ENCODE measurements at places on chromosomes 7 and 10.

DNA sequence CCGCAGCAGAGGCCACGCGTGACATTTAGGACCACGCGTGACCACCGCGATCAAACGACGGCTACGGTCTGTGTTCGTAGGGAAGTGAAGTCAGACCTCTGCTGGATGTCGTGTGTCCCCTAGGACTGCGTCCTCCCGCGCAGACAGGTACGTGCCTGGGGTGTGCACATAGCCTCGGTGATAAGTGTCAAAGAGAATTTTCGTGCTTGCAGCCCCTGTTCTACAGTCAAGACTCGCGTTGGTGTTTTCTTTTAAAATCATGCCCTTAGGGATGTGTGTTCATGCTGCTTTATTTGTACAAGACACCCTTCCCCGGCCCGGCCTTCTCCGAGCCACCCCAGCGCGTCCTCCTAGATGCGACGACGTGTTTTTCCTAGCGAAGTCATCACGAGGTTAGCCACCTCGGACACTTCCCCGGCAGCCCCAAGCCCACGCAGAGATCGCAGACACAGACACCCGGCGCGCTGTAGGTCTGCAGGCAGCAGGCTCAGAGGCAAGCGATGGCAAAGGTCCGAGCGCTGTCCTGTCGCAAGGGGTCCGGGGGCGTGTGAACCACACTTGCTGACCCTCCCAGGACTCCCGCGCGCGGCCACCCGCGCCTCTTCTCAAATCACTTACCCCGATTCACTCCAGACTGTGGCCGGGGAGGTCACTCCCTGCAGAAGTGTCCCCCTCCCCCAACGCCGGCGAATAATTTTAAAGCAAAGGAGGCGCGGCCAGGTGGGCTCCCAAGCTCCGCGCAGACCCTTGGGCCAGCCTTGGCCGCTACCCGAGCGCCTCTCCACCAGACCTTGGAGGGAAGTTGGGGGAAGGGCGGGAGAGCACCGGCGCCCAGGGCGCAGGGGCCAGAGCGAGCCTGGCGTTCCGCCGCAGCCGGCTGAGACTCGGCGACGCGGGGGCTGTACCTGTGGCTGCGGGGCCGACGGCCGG is 552 bp downstream of the MKX start:
- DNase-seq, result peak; percentile 4

DNA sequence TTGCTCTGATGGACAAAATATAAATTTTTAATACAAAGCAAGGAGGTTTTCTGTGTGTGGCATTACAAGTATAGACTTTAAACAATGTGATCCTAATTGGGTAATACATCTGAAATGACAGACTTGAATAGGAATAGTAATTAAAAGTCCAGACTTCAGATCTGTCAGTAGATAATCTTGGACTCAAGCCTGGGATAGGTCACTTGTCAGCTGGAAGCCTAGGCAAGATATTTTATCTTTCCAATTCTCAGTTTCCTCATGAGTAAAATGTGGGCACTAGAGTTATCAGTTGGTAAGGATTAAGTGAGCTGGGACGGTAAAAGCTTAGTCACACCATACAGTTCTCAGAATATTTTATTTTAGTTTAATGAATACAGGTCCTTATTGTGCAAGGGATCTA is 10.4 kb upstream of the ZMYND11 start:
- no peak for DNase-seq

GRCh38 chr7:130356121-130356875 is 11.7 kb downstream of the CPA5 start:
- peak; percentile 97 for DNase-seq

- peak; percentile 79 for DNase-seq
Observed at GRCh38 chr7:116097365-116098009, 66.9 kb upstream of the TFEC start.

DNA sequence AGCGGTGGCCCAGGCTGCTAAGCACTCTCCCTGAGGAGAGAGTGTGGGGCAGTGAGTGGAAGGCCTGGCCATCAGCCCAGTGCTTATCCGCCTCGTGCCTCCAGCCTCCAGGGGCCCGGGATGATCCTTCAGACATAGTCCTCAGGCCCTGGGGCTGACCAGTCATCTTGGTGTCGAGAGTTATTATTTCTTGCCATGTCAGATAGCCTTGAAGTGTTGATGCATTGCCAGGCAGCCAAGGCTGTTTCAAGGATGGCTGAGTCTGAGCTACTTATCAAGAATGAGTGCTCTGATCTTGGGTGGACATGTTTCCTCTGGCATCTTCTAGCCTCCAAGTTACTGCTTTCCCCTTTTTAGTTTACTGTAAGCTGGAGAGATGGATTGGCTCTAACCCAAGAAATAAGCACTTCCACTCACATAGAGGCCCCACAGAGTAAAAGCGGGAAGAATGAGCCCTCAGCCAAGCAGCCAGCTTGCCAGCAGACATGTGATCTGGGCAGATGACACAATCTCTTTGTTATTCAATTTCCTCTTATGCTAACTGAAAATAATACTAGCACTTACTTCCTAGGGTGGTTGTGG is 136.5 kb upstream of the NAMPT start:
- peak; percentile 74 for DNase-seq

DNA sequence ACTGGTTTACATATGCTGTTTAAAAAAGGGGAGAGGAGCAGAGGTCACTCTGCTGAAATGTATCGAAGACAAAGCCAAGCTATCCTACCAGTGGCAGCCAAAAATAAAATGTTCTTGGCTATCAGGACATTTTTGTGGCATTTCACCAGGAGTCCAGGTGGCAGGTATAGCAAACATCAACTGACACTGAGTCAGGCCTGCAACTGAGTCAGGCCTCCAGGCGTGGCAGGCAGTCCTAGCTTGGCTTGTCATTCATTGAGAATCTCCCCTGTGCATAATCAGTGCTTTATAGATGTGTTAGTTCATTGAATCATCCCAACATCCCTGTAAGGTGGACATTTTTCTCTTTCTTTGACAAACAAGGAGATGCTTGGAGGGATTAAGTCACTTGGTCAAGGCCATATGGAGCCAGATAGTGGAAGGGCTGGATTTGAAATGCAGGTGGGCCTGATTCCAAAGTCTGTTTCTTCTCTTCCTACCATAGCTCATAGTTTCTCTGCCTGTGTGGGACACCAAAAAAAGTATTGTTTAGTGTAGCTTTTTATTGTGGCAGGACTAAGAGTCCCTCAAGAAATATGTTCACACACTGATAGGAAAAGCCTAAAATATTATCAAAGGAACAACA is 4.3 kb downstream of the DYNC1I1 start:
- peak; percentile 59 for DNase-seq

DNA sequence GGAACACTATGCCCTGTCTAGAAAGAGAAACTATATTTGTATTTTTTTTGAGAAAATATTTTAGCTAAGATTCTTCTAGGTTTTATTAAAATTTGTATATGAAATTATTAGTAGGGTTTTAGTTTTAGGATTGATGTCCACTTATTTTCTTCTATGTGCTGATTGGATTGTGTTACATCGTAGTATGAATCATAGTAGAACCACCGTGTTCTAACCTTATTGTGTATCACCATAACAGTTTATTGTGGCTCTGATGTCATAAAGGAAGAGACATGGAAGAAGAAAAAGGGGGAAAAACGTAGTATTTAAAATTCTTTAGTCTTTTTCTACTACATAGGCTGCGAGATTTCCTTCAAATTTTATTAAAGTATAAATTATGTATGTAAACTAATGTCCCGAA is 1.9 kb downstream of the AGBL3 start:
- DNase-seq, result no peak

GRCh38 chr7:48365010-48365409 is 193.8 kb downstream of the ABCA13 start:
- DNase-seq, result peak; percentile 16

DNA sequence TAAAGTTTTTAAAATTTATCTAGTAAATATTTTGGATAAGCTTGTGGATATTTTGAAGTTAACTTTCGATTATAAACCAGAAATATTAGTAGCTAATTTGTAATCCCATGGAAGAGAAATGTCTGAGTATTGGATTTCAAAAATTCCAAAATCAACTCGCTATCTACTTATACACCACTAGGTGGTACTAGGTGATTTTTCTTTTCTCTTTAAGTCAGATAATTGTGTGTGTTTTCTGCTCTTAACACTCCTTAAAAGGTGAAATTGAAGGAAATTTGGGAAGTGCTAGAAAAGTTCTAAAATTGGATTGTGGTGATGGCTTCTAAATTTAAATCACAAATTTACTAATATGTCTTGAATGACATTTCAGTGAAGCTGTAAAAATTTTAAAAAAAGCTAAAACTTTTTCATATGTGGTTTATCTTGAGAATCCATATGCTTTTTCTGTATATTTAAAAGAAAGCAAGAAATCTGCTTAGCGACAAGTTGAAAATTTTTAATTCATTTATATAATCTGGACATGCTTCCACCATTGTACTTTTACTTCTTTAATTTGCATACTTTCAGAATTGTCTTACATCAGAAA is 90.2 kb downstream of the IPMK start:
- DNase-seq, result peak; percentile 40
